AG09309 (cell line): ENCODE measurements at places on chromosomes 1 and 21.

GRCh38 chr1:95829556-95829955, 595.5 kb downstream of the RWDD3 start:
- DNase-seq: no peak

- DNase-seq: no peak
These were observed 126.6 kb downstream of the C1orf21 start for GRCh38 chr1:184513421-184513820.

DNA sequence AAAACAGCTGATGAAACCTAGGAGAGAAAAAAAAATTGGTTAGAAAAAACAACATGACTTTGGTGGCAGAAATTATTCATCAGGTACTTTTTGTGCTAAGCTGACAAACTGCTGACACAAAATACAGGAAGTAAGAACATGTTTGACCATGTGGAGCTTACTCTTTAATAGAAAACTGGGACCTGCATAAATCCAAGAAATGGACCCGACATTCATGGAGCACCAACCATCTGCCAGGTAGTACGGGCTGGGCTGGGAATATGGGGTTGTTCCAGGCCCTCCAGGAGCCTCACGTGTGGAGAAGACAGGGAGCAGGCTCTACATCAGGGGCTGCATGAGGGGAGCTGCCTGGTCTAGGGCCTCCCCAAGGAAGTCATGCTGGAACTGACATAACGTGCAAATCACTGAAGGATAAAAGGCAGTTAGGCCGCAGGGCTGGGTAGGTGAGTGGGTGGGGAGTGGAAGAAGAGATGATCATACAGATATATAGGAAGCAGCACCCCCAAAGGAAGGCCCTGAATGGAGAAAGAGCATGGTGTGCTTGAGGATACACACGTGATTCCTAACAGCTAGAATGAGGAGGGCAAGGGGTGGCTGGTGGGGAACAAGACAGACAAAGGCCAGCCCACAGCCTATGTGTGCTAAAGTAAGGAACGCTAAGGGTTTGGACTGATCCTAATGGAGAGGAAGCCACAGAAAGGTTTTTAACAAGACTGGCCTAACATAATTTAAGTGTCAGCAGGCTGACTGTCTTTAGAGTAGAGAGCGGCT, 26.1 kb downstream of the CD58 start:
- DNase-seq: no peak

GRCh38 chr1:72535470-72535869, 253.1 kb upstream of the NEGR1 start:
- no peak for DNase-seq

- DNase-seq: no peak
These were observed 1207.5 kb upstream of the ADGRL2 start for GRCh38 chr1:80593197-80593596.

- no peak for DNase-seq
These were observed 147.0 kb upstream of the FMN2 start for GRCh38 chr1:239944666-239945065.

DNA sequence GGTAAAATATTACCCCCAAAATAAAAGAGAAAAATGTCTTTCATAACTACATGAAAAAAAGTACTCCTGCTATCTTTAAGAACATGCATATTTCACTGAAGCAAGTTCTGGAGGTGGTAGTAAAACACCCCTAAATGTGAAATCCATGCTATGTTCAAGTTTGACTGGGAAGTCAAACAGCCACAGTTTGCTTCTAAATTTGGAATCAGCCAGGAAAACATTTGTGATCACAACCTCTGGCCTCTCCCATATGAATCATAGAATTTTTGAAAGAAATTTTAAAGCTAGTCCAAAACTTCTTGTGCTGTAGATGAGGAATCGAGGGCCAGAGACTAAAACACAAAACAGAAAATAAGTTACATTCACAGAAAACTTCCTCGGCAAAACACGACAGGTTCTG, 6.6 kb downstream of the SORT1 start:
- DNase-seq: no peak

- DNase-seq: peak; percentile 81
These were observed 7.0 kb upstream of the GPR88 start for GRCh38 chr1:100530880-100531487.

DNA sequence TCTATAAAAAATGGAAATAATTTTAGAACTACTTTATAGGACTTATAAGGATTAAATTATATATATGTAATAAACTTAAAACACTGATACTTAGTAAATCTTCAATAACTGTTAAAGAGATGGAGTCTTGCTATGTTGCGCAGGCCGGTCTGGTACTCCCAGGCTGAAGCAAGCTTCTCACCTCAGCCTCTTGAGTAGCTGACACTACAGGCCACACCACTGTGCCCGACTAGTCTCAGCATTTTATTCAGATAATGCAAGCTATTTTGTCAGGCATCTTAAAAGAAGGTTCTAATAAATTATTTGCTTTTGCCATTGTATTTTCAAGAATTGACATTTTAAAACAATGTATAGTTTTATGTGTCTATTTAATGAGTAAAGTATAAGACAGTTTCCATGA, 20.8 kb downstream of the CNST start:
- DNase-seq: no peak

GRCh38 chr1:41720861-41721410, 197.8 kb downstream of the HIVEP3 start:
- DNase-seq: no peak

- DNase-seq: no peak
These were observed 1.1 kb upstream of the PRDM16 start for GRCh38 chr1:3067671-3068563.

- no peak for DNase-seq
These were observed 81.2 kb downstream of the TOMM20 start for GRCh38 chr1:235047331-235047871.

DNA sequence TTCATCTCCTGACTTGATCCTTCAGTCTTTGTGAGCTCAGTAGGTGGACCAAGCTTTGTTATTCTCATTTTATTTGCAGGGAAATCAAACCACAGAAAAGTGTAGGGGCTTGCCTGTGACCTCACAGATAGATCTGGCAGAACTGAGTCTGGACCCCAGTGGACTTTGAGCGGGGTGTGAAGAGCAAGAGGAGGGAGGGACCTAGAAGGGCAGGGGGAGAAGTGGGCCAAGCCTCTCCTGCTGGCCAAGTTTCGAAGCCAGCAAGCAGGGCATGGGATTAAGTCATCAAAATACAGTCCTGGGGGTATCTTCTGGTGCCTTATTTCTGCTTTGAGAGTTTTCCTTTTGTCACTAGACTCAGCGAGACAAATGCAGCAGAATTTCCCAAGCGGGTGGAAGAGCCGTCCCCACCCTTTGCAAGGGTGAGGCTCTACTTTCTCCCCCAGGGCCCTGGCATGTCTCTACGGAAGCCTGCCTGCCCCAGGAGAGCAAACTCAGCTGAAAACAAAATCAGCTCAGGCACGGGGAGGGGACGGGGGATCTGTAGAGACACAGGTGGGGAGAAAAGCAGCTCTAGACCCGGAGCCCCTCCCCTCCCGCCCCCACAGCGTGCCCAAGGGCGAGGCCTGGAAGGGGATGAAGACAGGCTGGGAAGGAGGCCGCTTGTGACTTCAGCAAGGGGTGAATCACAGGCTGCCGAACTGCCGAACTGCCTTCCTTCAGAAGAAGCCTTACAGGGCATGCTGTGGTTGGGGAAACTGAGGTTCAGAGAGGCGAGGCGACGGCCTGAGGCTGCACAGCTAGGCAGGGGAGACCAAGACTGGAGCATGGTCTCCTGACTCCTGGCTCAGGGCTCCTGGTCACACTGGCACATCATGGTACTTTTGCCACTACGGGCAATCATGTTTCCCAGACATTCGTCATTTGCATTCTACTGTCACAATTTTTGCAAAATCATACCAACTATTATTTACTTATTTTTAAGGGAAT, 19.2 kb downstream of the PKP1 start:
- DNase-seq: no peak

GRCh38 chr1:67700692-67701410, 15.8 kb downstream of the GADD45A start:
- no peak for DNase-seq

- no peak for DNase-seq
These were observed 416.6 kb downstream of the KCTD3 start for GRCh38 chr1:215983680-215984079.

DNA sequence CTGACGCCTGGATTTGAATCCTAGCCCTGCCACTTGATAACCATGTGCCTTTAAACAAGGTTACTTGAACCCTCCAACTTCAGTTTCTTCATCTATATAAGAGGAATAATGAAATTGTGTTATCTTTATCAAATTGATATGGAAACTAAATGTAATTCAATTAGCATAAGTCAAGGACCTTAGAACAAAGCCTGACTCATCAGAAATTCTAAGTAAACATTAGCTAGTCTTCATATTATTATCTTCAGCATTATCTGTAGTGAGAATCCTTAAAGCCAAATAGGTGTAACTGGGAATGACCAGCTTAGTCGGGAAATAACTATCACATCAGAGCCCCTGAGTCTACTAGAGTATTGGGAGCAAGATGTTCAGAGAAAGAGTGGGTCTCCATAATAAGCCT, 6.6 kb downstream of the SELL start:
- no peak for DNase-seq

DNA sequence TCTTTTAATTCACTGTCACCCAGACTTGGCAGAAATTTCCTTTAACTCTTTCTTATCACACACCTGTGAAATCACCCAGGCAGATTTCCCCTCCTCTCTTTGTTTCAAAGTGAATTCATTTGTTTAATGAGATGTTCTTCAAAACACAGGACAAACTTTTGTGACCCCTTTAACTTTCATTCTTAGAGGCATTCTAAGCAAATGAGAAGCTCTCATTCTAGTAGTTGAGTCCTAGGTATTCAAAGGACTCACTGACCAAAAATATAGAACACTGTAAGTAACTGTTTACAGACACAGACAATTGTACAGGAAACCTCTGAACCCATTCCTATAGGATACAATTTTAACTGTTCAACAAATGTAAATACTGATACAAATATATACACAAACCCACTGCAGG, 16.9 kb downstream of the LRRC8C start:
- DNase-seq: no peak

- DNase-seq: peak; percentile 51
These were observed 37.5 kb upstream of the ANGPTL1 start for GRCh38 chr1:178908358-178908757.

- DNase-seq: no peak
These were observed 187.6 kb downstream of the MATN1 start for GRCh38 chr1:30535595-30536325.

- no peak for DNase-seq
These were observed 17.5 kb upstream of the TACSTD2 start for GRCh38 chr1:58594546-58594945.

DNA sequence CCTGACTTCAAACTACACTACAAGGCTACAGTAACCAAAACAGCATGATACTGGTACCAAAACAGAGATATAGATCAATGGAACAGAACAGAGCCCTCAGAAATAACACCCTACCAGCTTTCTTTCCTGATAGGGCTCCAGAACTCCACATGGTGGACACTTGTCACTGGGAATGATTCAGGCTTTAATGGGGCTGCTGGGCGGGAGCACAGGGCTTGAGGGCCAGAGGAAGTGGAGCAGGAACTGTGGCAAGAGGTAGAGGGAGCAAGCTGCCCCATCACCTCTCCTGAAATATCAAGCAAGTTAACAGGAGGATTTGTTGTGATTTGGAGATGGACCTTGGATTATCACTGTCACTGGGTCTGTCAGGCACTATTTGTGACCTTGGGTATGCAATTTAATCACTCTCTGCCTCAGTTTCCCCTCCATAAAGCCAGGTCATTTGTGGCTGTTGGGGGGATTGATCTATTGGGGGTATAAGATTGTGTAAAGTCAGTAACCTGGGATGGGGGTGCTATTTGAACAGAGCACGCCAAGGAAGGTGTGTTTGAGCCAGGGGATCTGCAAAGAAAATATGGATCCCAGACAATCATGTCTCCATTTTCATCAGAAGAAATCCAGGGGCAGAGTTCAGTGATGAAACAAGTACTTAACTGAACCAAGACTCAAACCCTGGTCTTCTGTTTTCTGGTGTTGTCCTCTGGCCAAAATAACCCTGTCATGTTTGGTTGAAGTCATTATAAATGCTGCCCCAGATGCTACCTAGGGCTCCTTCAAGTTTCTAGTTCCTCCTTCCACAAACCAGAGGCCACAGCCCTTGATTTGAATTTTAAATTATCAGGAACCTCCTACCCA, 25.2 kb downstream of the ETS2 start:
- DNase-seq: no peak

DNA sequence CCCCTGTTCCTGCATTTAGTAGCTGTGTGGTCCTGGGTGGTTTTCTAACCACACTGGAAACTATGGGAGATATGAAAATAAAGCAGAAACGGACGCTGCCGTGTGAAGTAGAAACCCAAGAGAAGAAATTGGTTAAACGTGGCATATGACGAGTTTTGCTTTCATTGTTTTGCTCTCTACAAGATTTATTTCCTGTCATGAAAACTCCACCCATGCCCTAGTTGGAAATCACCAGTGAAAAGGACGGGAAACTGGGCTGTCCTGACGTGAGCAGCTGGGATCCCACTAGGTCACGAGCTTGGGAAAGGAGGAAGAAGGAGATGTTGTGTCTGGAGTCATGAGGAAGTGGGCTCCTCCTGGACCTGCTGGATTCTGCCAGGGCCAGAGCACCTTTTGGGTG, 120.8 kb upstream of the GADD45A start:
- DNase-seq: peak; percentile 46

GRCh38 chr1:216690603-216691002, 32.6 kb downstream of the ESRRG start:
- no peak for DNase-seq

- DNase-seq: no peak
These were observed 33.0 kb downstream of the URB1 start for GRCh38 chr21:32359719-32360260.

GRCh38 chr1:117810553-117810952, 118.9 kb downstream of the GDAP2 start:
- DNase-seq: peak; percentile 84

GRCh38 chr21:16605597-16605996, 875.8 kb downstream of the USP25 start:
- no peak for DNase-seq

DNA sequence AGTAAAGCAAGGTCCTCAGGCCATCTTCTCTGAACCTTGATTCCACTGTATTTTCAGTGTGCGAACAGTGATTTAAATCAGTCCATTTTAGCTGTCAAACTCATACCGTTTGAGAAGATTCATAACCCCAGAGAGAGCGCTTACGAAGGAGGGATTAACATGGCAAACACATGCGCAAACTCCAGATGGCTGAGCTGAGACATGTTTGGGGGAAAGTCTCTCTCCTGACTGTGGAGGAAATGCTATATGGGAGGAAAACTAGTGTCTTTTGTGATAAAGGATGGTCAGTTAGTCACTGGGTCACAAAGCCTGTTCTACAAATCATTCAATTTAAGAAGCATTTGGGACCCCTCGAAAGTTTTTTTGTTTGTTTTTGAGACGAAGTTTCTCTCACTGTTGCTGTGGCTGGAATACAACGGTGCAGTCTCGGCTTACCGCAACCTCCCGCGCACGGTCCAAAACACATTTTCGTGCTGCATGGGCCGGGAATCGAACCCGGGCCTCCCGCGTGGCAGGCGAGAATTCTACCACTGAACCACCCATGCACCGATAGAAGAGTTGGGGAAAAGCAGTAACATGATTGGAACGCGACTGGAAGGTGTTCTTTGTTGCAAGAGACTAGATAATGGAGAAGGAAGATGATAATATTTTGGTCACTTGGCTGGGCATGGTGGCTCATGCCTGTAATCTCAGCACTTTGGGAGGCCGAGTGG, 58.4 kb upstream of the CXADR start:
- peak; percentile 34 for DNase-seq

GRCh38 chr21:31476263-31477022, 132.4 kb upstream of the TIAM1 start:
- no peak for DNase-seq

- DNase-seq: no peak
These were observed 50.2 kb downstream of the UBE4B start for GRCh38 chr1:10082785-10083479.

- DNase-seq: no peak
These were observed 123.7 kb upstream of the PROX1 start for GRCh38 chr1:213864091-213864490.
